ENCODE measurements at places on chromosomes 4 and X.

DNA sequence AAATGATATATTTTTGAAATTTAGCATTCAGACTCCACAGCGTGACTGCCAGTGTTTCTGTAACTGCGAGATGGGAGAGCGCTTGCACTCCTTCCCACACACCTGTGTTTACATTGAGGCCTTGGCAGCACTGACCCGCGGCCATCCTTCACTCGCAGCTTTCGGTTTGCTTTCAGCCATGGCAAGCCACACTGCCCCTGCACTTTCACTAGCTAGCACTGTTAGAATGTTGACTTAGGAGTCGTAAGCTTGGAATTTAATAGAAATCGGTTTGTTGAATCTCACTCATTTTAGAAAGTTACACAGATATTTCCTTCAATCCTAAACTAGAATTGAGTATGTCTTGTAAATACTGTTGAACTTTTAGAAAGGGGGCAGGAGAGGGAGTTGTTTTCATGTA, 136.2 kb downstream of the CFAP299 start:
- no peak for DNase-seq

DNA sequence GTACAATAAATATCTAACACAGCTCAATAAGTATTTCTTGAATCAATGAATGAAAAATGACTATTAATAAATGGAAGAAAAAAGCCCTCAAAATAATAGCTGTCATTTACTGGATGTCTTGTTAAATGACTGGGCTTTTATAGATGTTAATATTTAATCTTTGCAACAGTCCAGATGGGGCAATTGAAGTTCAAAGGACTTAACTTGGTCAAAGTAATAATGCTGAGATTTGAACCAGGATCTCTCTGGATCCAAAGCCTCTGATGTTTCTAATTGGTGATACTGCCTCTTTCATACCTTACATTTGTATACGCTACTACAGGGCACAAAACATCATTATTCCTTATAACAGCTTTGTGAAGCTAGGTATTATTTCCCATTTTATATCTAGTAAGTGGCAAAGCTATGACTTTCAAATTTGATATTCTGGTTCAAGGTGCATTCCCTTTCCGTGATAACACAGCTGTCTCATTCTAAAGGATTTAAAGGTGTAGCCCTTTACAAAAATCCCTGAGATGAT, 72.6 kb downstream of the DCK start:
- DNase-seq, result no peak

DNA sequence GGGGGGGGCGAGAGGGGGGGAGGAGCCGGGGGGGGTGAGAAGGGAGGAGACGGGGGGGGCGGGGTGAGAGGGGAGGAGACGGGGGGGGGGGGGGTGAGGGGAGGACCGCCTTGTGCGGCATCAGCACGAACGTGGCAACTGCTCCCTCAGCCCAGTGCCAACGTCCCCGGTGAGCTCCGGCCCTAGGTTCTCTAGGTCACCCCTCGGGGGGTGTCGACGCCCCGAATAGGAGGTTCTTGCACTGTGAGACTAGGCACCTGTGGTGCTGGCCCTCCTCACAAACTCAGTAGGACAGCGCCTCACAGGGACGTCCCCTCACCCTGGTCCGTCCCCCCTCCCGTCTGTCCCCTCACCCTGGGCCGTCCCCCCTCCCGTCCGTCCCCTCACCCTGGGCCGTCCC, 21.5 kb upstream of the GTPBP6 start:
- DNase-seq, result no peak

- no peak for DNase-seq
These were observed 226.7 kb upstream of the NOCT start for GRCh38 chr4:138788857-138789256.

DNA sequence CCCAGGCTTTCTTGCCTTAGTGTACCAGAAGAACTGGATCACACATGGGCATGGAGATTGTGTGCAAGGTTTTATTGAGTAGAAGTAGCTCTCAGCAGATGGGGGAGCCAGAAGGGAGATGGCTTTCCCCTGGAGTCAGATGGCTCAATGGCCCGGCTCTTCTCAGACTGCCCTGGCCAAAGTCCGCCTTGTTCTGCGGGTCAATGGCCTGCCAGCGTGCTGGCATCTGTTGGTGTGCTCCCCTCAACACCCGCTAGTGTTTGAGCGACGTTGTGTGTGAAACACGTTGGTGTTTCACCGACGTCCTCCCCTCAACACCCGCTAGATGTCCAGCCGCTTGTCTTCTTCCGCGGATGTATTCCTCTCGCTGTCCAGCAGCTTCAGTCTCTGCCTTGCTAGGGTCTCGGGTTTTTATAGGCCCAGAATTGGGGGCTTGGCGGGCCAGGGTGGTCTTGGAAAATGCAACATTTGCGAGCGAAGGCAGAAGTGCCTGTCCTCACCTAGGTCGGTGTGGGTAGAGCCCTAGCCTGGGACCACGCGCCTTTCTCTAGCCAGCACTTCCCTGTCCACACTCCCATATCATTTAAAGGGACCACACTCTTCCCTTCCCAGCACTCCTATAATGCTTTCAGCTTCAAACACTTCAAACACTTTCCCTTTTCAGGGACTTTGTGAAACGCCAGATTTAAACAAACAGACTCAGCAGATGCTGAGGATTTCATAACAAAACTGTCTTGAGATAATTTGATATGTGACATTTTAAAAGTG, 21.1 kb upstream of the PRKG2 start:
- DNase-seq, result no peak

DNA sequence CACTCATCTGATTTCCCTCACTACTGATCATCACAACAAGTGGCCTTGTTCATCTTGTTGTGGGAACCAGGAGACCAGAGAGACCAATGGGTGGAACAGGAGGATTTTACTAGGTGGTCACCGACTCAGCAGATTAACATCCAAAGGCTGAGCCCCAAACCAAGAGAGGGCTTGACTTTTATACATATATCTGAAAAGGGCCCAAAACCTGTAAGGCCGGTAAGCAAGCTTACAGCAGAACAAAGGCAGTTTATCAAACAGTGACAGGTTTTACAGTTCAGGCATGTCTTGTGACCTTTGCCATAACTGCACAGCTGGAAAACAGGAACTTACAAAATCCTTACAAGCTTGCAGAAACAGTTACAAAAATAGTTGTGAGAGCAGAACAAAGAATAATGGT, 195.9 kb downstream of the OR13H1 start:
- no peak for DNase-seq

GRCh38 chrX:47483306-47484268, 565 bp upstream of the ZNF41 start:
- DNase-seq, result no peak

GRCh38 chr4:164572877-164573279, 181.1 kb upstream of the SMIM31 start:
- no peak for DNase-seq

DNA sequence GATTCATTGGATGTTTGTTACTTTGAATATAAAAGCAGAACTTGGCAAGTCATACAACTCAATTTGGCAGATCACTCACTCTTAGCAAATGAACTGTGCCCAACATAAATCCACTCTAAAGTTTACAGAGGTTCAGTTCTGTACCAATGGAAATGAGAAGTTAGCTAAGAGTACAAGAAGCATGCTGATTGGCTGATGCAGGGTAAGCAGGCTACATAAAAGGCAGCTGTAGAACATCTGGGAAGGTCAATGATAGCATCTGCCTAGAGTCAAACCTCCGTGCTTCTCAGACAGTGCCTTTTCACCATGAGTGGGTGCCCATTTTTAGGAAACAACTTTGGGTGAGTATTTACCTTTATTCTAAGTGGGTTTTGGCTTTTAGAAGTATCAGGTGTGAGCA, at the start of gene TDO2:
TSS of gene TDO2 (plus strand) at position 244 of the 400 bp plus-strand sequence. CDS start at position 307, 63 bp downstream.
- no peak for DNase-seq

Data from stimulated activated CD8-positive, alpha-beta memory T cell treated with anti-CD3 and anti-CD28 coated beads, Interleukin-7, amount 100 ng/mL, for 24 hours (primary cell).